ENCODE measurements at places on chromosomes 1 and 21.

DNA sequence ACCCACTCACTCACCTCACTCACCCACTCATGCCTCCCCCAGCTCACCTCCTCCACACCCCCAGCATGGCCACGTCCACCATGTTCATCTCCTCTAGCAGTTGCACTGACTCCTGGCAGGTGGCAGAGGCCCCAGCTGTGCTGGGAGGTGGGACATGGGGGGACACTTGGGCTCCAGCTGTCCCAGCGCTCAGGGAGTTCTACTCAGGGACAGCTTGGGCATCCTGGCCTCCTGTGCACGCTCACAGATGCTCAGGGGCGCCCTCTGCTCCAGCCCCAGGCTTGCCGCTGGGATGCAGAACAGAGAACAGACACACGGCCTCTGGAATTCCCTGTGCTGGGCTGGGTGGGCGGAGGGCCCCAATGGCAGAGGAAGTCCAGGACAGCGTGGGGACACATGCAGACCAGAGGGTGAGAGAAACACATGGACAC lies 5.2 kb downstream of the KRTAP10-8 start:
- DNase-seq = no peak

DNA sequence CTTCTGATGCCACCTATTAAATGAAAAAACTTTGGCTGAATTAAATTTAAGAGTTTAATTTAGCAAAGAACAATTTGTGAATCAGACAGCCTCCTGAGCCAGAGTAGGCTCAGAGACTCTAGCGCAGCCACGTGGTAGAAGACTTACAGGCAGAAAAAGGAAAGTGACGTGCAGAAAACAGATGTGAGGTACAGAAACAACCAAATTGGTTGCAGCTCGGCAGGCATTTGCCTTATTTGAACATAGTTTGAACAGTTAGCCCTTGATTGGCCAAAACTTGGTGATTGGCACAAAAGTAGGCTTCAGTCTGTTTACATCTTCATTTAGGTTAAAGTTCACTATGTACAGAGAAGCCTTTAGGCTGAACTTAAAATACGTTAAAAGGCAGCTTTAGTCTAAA lies 22.9 kb downstream of the TCP10L start:
- no peak for DNase-seq

DNA sequence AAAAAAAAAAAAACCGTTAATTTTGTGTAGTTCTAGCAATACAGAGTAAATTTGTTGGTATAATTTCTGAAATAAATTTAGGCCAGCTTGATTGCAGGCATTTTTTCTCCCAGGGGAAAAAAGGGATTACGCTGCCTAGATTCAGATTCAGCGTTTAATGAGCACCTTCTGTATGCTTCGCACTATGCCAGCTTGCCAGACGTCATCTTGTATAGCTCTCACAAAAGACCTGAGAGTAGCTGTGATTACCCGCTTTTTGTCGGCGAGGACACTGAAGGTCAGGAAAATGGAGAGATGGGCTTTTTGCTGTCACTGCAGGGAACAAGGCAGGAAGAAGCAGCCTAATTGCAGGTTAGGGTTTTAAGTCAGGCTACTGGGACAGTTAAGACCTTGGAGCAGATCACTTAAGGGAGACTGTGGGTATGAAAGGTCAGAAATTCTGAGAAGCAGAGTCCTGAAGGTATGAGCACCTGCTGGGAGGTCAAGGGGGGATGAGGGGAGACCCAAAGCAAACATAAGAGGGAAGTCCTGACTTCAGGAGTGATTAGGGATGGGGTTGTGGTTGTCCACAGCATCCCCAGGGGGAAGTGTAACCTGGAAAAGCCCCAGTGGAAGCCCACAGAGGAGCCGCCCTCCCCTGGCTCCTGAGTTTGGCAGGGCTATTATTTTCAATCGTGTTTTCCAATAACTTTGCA lies 39.0 kb downstream of the TMCC2 start:
- DNase-seq = no peak

DNA sequence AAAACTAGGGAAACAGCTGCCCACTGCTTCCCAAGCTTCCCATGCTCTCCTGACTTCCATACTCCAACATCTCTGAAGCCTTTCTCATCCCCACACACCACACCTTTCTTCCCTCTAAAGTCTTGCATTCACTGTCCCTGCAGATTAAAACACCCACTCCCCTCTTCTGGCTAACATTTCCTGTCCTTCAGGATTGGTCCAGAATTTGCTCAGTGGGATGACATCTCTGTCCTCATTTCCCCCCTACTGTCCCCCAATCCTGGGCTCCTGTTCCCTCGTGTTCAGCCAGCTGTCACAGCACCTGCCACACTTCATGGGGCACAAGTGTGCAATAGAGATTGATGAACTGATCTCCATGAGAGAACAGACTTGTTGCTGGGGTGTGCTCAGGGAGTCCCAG lies 82.7 kb downstream of the KCND3 start:
- DNase-seq = no peak

DNA sequence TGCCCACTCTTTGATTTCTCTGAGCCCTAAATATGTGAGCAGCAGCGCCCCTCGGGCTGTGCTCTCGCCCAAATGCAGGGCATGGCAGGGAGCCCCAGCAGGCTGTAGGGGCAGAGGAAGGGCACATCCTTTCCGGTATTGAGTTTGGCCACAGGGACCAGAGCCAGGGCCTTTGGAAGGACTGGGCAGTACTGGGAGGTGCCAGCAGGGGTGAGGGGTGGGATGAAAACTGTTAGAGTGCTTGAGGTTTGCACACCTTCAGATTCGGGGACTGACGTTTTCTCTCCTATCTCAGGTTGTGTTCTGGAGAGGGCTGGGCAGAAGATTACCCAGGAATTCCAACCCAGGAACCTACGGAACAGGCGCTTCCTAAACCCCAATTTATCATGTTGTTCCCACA lies 2.2 kb upstream of the ATP1A2 start:
- DNase-seq = no peak

DNA sequence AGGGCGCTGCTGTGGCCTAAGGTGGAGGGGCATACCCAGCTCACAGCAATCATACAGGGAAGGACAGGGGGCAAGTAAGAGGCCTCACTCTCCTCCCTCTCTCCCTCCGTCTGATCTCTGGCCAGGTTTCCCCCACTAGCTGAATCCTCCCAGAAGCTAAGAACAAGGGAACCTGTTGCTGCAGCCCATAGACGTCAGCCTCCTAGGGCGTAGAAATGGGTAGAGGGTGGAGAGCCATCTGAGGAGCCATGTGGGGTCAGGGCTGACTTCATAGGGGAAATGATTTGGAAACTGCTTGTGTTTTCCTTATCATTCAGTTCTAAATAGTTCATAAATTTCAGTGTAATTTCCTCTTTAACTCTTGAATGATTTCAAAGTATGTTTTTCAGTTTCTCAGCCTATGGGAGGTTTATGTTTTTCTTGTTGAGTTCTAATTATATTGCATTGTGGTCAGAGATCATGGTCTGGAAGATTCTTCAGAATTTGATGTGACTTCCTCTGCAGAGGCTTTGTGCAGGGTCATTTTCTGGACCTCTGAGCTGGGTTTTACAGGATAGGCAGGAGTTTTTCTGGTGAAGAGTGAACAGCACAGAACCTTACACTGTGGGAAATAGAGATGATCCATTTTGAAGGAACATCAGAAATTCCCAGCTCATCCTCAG lies 2.3 kb upstream of the MOB3C start:
- no peak for DNase-seq

DNA sequence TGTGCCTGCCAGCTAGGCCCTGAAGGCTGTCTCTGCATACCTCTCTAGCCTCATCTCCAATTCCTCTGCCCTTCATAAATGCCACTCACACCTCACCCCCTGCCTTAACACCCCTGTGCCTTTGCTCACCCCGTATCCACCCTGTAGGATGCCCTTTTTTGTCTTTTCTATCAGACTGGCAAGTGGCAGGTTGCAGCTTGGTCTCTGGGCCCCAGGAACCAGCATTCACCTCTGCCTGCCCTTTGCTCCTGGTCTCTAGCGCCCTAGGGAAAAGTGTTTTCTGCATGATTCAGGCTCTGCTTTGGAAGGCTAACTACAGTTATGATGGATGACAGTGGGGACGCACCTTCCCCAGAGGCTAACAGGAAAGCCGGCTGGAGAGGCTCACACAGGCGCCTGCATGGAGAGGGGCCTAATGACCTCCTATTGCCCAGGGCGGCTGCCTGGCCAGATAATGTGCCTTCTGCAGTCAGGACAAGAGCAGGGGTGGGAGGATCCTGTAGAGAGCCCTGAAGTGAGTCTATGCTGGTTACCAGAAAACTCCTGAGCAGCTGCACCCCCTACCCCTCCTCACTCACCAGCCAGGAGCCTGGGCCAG lies 11.2 kb downstream of the KANK4 start:
- no peak for DNase-seq

Measured in GM10248 (cell line).